ENCODE measurements at places on chromosomes 13 and 19.
A peak's percentile ranks its signal among the peaks of the same experiment; 100 is the strongest.

DNA sequence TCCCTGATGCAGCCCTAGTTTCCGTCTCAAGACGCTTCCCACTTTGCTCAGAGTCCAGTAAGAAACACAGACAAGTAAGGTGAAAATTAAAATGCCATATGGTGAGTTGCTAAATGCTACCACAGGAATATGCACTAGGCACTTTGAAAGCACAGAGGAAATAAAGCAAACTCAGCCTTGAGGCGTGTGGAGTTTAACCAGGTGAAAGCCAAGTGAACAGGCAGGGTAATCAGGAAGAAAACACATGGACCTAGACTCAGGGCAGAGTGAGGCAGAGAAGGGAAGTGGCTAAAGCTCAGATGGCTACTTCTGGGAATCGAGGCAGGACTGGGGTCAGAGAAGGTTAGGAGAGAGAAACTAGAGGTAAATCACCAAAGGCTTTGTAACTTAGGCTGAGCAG is 5.4 kb upstream of the UBL3 start:
- no peak for DNase-seq

- peak; percentile 87 for DNase-seq
Measured at GRCh38 chr19:45641274-45642105, 2.3 kb upstream of the EML2 start.

GRCh38 chr13:64417581-64417980 is 2812.6 kb downstream of the PCDH9 start:
- DNase-seq: no peak

DNA sequence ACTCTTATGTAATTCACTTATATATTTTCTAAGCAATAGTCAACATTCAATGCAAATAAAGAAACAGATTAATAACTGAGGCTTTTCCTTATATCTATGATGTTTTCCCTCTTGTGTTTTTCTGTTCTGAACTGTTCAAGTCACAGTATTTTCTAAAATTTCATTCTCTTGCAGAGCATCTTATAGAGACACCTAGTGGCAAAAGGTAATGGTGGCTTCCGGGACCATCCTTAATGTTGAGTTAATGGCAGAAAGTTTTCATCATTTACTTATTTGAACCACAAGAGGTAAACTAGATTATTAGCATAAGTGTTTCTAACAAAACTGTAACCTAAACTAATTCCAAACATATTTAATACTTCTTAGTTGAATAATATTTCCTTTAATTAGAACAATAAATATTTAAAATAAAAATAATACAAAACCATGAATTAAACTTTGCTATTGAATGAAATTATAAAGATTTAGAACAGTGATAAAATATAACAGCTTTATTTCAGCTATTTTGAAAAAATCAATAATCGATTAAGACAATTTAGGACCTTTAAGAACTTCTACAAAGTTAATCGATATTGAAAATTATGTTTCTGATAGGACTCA is 1.7 kb upstream of the SLITRK5 start:
- peak; percentile 10 for DNase-seq

- DNase-seq: peak; percentile 91
Measured at GRCh38 chr19:1177322-1178114, 3.5 kb upstream of the SBNO2 start.

DNA sequence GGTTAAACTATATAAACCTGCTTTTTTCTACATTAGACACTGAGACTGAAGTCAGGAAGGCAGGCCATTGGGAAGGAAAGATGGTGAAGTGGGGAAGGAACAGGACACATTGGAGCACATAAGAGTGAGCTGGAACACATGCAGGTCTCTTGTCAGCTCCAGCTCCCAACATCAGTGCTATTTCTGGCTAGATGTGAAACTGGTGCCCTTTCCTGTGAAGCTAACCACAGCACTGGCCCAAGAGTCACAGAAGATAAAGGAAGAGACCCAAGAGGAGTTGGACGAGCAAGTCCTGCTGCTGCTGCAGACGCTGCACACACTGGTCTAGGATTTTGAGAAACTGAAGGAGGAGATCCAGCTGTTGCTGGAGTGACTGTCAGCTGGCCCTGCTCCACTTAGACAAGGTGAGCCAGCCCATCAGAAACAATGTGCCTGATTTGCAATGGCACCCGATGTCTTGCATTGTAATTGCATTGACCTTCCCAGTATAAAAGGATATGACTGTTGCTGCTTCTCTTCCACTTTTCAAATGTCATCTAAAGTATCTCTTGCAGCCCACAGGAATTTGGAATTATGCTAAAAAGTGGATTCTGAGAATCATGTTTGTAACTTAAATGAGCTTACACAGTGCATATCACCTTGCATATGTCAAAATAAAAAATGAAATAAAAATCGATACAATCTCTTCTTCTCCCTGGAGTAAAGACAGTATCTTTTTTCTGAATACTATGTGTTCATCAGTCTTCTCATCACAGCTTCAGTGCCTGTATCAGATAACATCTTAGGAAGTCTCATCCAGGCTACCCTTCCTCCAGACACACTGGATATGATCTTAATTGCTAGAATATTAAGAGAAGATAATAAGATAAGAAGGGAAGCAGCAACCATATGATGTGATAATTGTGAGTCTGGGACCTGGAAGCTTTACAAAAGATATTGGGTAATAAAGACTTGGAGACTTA is 230.7 kb upstream of the SPRY2 start:
- no peak for DNase-seq

- DNase-seq: no peak
Measured at GRCh38 chr19:56973713-56974555, 133.4 kb upstream of the PEG3 start.

DNA sequence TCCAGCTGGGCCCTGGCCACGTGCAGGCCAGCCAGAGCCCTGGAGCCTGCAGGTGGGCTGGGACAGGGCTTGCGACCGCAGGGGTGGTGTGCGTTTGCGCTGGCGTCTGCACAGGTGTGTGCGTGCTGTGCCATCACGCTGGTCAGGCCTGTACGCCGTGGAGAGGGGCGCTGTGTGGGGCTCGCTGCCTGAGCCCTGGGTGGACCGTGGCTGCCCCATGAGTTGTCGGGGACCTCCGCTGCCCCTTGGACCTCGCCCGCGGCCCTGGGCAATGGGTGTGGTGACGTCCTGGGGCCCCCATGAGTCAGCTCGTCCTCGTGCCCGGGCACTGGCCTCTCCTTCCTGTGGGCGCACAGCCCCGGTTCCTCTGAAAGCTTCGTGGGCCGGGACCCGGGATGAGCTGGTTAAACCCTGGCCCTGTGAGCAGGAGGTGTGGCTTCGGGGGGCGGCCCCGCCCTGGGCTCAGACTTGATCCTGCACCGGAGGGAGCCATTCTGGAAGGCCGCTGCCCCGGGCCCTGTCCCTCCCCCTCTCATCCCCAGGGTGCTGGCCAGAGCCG is 6.8 kb downstream of the CSNK1G2 start:
- peak; percentile 53 for DNase-seq

- DNase-seq: no peak
Measured at GRCh38 chr19:34972163-34972705, 8.2 kb upstream of the ZNF792 start.

- no peak for DNase-seq
Measured at GRCh38 chr13:70890289-70890688, 782.0 kb upstream of the KLHL1 start.

DNA sequence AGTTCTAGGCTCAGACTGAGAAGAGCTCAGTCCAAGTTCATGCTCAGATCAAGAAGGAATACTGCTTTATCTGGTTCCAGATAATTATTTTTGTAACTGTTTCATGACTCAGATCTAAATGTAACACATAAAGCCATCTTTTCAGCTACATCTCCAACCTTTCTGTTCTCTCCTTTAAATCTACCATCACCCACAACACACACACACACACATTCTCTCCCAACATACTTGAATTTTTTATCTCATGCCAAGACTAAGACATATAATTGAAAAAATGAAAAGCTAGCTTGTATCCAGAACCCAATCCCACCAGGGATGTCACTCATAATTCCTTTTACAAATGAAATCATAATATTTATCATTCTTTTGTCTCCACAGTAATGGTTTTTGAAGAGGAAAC is 7.6 kb downstream of the KATNAL1 start:
- no peak for DNase-seq

GRCh38 chr13:29483211-29483610 is 112.3 kb downstream of the SLC7A1 start:
- no peak for DNase-seq

DNA sequence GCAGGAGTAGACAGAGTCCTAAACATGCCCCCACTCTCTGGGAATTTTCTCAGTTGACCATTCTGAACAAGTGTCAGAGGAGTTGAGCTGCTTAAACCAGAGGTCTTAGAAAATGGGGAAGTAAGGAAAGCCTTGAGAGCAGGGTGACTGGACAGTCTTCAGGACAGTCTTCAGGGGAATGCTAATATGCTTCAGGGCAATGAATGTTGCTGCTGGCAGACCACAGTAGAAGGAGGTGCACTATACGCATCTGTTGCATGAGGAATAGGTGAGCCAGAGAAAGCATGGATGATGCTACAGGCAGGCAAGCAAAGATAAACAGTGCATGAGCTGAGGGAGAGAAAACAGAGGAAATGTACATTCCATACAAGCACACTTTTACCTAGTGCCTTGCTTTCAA is 196.6 kb upstream of the GPR12 start:
- DNase-seq: peak; percentile 3

DNA sequence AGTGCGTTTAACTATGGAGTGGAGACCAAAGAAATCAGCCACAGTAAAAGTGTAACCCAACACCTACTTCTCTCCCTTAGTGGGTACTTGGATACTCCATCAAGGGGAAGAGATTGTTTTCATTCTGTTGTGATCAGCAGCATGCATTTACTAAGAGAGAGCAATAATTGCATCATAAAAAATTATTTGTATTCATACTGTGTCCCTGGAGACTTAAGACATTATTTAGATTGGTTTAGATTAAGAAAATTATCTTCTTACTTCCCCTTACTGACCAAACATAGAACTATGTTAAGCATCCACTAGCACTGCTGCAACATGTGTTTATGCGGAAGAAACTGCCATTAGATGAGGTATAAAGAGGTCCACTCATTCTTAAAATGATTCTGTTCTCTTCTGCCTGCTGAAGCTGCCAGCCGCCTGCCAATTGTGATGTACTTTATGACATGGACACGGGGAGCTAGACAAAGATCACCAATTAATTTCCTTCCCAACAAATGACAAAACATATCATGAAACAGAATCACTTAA is 738.5 kb downstream of the DIAPH3 start:
- DNase-seq: no peak

GRCh38 chr13:106302843-106303242 is 232.6 kb downstream of the EFNB2 start:
- no peak for DNase-seq

- no peak for DNase-seq
Measured at GRCh38 chr13:112891477-112892401, 77.3 kb upstream of the MCF2L start.

GRCh38 chr13:34108410-34108809 is 290.5 kb downstream of the RFC3 start:
- DNase-seq: no peak

- DNase-seq: no peak
Measured at GRCh38 chr13:99354371-99354951, 47.3 kb upstream of the GPR183 start.

DNA sequence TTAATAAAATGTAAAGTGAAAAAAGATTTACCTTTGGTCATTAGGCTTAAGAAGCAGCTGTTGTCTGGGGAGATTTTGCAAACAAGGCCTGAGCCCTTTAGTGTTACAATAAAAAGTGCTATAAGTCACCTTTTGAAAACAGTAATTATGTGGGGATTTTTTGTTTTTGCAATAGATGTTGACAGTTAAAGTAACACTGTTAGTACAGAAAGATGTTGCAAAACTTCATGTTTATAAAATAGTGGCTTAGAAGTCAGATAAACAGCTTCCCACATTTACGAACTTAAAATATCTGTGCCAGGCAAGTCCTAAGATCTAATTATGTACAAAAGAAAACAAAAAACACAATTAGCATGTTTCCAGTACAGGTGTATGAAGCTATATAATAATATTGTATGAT is 138.0 kb upstream of the IRS2 start:
- no peak for DNase-seq

GRCh38 chr13:46377554-46377953 is 9.5 kb downstream of the RUBCNL start:
- no peak for DNase-seq

- peak; percentile 98 for DNase-seq
Measured at GRCh38 chr19:8361921-8362793, 1.8 kb upstream of the ANGPTL4 start.

DNA sequence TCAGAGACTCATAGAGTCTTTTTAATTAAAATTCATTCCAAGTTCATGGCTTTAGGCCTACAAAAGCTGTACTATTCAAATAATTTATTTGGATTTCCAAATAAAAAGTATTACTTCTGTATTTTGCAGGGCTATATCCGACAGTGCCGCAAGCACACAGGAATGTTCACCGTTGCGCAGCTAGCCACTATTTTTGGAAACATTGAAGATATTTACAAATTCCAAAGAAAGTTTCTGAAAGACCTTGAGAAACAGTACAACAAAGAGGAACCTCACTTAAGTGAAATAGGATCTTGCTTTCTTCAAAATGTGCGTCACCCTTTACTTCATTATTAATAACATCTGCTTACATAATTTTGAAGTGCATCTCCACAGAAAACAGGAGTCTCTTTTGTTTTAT is 20.5 kb upstream of the C1QTNF9 start:
- DNase-seq: peak; percentile 94

DNA sequence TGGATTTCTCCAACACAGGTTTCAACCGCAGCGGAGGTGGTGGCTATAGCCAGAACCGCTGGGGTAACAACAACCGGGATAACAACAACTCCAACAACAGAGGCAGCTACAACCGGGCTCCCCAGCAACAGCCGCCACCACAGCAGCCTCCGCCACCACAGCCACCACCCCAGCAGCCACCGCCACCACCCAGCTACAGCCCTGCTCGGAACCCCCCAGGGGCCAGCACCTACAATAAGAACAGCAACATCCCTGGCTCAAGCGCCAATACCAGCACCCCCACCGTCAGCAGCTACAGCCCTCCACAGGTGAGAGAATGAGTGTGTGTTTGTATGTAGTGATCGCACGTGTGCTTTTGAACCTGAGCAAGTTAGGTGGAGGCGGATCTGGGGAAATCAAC is 6.0 kb upstream of the CCDC97 start:
- DNase-seq: no peak

DNA sequence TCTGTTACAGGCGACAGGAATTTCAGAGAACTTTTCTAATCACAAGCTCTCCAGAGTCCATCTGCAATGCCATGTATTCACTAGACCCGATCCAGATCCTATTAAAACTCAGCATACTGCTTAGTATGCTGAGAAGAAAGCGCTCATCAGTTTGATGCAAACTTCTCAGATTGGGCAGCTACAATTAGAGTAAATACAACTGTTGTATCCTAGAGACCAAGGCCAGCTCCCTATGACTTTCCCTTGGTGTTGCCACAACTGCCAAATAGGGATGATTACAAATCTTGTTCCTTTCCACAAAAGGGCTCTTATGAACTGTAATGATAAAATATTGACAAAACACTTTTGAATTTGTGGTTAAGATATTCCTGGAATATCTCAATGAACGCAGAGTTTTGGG is 191.2 kb downstream of the SPRY2 start:
- no peak for DNase-seq
